ENCODE measurements at places on chromosomes 16 and 17.

DNA sequence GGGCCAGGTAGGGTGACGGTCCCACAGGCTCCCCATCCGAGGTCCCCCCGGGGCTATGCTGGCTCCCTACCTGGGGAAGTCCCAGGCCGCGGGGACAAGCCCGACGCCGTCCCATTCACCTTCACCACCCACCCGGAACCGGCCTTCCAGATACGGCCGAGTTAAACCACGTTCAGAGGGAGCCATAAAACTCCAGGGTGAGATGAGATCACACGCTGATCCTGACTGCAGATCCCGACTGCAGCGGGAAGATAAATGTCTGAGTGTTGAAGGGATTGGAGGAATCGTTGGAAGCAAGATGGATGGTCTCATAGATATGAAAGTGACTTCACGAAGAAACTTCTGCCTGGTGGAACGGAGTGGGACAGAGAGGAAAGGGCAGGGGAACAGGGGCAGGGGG, 13.6 kb upstream of the C1QTNF8 start:
- no peak for DNase-seq

DNA sequence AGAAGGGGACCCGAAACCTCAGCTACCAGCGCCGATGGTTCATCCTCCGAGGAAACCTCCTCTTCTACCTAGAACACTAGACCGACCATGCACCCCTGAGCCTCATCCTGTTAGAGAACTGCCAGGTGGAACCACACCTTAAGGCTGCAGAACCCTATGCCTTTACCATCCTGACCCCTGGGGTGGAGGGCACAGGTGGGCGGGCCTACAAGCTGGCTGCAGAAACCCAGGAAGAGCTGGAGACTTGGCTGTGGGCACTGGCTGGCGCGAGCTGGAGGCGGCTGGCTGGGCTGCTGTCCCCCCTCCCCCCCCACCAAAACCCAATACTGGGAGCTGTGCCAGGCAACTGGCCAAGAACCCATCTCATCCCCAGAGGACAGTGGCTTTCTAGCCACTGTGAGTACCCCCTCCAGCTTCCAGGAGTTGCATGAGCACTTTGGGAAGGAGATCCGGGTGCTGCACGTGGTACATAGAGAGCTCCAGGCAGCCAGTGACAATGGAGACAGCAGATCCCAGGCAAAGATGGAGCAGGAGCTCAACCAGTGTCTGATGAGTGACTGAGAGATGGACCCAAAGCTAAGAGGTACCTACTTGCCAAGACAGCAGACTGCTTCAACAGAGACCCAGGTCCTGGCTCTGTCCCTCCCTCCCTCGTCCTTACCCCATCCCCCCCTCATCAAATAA, 1.4 kb upstream of the CD2BP2 start:
- DNase-seq, result peak; percentile 69

DNA sequence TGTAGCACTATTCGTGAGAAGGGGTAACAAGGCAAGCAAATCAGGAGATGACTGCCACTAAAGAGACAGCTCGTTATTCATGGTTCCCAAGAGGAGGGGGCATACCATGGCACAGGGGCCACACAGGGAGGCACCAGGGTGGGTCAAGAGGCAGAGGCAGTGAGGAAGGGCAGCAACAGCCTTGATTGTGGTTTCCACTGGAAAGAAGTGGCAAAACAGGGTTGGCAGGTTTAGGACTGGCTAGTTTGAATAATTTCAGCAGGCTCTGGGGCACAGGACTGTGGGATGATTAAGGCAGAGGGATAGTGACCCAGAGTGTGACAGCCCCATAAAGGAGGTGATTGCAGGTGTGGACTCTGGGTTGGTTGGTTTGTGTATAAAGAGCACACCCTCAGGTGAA, 188.9 kb downstream of the CBLN1 start:
- no peak for DNase-seq

GRCh38 chr17:57574040-57574513, 171.0 kb downstream of the CCDC182 start:
- DNase-seq, result peak; percentile 64

- no peak for DNase-seq
Measured at GRCh38 chr16:80025236-80025635, 424.7 kb upstream of the MAF start.

DNA sequence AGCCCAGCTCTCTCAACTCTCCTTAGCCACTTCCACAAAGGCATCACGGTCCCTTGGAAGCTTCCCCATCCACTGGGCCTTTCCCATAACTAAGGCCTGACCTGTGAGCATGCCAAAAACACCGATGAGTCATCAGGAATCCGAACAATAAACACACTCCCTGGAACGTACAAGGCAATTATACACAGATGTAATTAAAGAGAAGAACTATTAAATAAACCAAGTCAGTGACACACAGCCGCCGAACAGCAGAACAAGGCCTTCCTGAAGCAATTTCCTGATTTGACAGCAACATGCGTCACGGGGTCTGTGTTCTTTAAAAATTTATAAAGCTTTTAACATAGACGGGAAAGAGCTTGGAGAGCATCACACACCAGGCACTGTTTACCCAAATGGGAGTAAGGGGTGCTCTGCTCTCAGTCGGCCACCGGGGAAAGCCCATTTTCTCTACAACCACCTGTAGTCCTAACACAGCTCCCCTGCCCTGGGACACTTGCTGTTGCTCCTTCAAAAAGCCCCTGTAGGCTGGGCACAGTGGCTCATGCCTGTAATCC, 29.4 kb downstream of the COG7 start:
- peak; percentile 82 for DNase-seq

GRCh38 chr17:37830151-37830993, 85.5 kb upstream of the HNF1B start:
- DNase-seq, result no peak

DNA sequence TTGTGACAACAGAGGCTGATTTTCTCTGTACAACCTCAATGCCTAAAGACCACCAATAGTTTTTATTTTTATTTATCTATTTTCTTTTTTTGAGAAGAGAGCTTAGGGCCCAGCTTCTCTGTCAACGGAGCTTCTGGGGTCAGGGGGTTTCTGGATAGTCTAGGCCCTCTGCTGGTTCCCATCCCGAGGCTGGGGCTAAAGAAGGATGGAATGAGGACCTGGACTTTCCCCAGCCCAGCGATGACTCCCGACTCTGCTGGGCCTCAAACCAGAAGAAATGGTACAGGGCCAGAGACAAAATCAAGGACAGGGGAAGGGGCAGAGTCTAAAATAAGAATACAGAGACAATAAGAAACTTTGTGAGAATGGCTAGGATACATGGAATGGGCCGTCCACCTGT, 5.7 kb upstream of the TSPOAP1 start:
- DNase-seq, result no peak

DNA sequence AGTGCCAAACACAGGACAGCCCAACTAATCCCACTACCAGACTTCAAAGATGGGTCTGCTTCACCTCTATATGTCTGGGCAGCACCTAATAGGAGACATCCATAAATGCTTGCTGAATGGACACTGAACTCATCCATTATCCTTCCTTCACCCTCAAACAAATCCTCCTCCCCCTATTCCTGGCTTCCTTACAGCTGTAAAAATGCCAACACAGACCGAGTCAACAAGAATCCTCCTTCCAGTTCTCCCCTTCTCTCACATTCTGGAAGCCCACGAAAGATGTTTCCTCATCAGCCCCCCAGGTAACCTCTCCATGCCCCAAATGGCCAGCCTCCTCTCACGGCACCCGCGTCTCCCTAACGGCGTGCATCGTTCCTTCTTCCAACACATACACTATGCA, 12.3 kb downstream of the PELP1 start:
- DNase-seq, result no peak

GRCh38 chr16:65634291-65634690, 512.4 kb upstream of the CDH11 start:
- DNase-seq, result no peak

- DNase-seq, result no peak
Measured at GRCh38 chr17:60901806-60902205, 224.2 kb downstream of the BCAS3 start.

DNA sequence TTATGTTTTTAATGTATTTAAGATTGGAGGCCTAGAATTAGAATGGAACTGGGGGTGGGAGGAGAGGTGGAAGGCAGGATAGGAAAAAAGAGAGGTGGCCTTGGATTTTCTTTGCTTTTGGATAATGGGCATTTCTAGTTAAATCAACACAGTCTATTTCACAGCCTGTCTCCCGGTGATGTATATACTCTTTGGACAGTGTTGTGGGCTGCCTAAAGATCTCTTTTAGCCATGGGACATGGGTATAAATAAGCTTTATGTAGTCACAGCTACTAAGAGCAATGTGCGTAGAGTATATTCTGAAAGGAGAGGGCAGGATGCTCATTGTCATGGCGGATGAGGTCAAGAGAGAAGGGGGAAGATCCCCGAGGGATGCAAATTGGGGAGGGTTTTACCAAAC, 1084.4 kb upstream of the RBFOX1 start:
- DNase-seq, result no peak

- no peak for DNase-seq
Measured at GRCh38 chr17:18144855-18145254, 36.3 kb downstream of the MYO15A start.

DNA sequence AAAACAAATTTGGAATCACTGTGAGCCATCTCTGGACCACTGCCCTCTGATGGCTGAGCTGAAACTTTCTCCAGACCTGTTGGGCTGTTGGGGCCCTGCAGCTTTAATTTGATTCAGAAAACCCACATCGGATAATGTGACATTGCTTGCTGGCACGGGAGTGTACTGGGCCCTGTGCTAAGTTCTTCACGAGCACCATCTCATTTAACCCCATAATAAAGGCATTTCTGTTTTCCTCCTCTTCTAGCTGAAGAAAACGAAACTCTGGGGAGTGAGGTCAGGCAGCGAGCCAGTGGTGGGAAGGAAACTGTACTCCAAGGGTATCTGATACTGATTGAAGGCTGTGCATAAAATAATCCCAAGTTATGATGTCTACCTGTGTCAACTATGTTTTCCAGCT, 34.5 kb upstream of the TNRC6A start:
- no peak for DNase-seq

GRCh38 chr17:27525316-27525715, 69.1 kb downstream of the KSR1 start:
- DNase-seq, result no peak

DNA sequence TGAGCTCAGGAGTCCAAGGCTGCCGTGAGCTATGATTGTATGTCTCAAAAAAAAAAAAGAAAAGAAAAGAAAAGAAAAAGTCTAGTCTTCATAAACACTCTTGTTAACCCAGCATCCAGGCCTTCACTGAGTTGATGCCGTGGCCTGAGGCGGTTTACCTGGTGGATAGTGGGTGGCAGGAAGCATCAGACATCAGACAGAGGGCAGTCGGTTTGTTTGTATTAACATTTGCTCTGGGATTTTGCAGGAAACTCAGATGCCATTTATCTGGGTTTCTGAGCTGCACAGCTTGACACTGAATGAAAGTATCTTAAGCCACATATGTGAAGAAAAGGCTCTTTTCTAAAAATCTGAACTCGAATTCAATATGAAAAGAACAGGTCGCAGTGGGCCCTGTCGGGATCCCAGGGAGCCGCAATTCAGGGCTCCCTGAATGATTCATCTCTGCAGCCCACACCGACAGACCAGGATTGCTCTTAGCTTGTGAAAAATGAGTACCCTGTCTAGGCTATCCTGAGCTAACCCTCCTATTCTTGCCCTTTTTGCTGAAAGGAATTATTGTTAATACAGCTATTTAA, 1.1 kb upstream of the DBNDD1 start:
- DNase-seq, result no peak

DNA sequence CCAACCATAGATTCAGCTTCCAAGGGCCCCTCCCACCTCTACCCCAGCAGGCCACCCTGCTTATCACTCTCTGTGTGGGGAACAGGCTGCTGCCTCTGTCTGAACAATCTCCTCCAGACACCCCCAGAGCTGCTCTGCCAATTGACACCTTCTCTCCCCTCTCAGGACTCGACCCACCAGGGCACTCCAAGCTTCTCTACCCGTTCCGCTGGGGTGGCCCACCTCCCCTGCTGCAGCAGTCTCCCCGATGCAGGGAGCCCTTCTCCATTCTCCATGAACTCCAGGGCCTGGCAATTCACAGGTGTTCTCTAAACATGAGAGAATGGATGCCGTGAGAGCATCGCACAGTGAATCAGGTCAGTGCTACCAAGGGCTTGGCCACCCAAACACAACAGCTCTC, 28.3 kb upstream of the FAAP100 start:
- DNase-seq, result no peak

DNA sequence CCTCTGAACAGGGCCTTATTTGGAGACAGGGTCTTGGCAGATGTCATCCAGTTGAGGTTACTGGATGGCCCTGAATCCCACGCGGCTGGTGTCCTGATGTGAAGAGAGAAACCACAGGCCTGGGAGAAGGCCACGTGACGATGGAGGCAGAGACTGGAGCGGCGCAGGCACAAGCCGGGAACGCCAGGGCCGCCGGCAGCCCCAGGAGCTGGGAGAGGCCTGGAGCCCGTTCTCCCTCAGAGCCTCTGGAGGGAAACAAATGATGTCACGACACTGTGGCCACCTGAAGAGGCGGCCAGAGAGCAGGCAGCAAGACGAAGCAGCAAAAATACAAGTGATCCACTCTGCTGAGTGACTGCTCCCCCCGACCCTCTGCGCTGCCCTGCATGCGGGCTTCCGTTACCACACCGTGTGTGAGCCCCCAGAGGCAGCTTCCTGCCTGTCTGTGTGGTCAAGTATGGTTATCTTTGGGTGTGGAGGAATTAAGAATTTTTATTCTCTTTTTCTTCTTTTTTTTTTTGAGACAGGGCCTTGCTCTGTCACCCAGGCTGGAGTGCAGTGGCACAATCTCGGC, 11.6 kb downstream of the CD7 start:
- DNase-seq, result no peak

- DNase-seq, result no peak
Measured at GRCh38 chr16:49556606-49557446, 183.2 kb downstream of the C16orf78 start.

DNA sequence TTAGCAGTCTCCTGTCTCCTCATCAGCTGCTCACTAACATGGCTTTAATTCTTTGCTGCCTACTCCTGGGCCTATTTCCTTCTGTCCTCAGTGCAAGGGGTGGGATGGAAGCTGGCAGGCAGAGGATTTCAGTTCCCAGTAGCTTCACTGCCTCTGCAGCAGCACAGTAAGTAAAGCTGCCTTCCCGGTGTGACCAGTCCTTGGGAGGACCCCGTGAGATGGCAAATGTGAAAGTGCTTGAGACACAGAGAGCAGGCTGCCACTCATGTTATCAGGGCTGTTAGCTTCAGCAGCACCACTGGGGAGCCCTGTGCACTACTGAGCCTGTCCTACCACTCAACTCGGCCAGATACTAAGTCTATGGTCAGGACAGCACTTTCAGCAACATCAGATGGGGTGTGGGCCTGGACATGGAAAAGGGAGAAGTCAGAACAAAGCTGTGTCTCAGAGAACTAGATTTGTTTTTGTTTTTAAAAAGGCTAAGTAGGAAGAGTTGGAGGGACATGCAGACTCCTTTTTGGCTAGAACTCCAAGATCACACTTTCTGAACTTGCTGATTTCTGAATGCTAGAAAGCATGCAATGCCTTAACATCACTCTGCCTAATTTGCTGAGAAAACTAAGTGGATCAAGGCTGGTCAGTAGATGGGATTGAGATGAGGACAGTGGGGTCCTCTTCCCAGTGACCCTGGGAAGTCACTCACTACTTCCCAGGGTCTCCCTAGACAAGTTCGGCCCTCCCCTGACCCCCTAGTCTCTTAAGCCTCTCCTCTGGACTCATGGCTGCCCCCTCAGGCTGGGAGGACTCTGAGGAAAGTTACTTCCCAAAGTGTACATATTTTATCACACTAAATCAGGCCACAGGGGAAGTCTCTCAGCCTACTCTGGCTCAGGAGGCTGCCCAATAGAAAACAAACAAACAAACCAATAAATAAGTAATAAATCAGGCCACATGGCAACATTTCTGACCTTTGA, 1.1 kb downstream of the ACSF2 start:
- DNase-seq, result no peak

All from aorta (tissue), 5 donors.